Stimulated activated CD4-positive, alpha-beta T cell treated with anti-CD3 and anti-CD28 coated beads, Interleukin-12 subunit alpha, Interleukin-12 subunit beta, amount 100 ng/mL, for 4 hours (primary cell): ENCODE measurements at places on chromosomes 3 and 15.

- no peak for DNase-seq
Observed at GRCh38 chr3:190526787-190527762, 13.2 kb downstream of the IL1RAP start.

GRCh38 chr3:18499301-18499700 lies 74.2 kb upstream of the SATB1 start:
- no peak for DNase-seq

DNA sequence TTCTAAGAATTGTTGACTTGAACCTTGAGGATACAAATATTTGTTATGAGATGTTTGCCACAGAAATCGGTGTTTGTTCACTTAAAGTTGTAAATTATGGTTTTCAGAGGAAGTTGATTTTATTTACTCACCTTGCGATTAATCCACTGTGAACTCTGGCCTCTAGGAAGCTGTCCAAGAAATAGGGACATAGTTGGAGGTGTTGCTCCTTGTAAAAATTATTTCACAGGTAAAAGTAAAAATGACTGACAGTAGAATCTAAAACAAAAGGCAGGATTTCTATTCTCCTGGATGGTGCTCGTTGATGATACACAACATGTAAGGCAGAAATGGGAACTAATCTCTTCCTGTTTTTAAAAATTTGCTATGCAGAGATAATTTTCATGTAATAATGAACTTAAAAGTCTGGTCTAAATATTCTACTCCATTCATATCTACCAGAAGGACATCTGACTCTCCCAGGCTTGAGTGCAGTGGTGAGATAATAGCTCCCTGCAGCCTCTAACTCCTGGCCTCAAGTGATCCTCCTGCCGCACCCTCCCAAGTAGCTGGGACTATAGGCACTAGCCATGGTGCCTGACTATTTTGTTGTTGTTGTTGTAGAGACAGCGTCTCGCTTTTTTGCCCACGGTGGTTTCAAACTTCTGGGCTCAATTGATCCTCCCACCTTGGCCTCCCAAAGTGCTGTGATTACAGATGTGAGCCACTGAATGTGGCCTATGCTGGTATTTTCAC lies 17.1 kb upstream of the LZTFL1 start:
- DNase-seq = no peak

DNA sequence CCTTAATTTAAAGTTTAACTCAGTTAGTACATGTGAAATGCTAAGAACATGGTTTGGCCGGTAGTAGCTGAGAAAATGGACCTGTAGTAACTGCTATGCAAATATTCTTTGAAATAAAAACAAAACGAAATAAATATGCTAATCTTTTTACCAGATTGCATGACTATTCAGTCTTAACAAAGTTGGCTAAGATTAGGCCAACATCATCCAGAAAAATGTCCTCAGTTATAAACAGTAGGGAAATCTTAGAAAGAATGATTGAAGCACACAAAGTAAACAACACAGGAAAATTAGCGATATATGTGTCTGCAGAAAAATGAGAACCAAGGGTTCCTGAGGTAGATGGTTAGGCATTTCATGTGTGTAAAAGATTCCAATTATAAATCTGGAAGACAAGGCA lies 832.1 kb downstream of the TUSC7 start:
- no peak for DNase-seq

DNA sequence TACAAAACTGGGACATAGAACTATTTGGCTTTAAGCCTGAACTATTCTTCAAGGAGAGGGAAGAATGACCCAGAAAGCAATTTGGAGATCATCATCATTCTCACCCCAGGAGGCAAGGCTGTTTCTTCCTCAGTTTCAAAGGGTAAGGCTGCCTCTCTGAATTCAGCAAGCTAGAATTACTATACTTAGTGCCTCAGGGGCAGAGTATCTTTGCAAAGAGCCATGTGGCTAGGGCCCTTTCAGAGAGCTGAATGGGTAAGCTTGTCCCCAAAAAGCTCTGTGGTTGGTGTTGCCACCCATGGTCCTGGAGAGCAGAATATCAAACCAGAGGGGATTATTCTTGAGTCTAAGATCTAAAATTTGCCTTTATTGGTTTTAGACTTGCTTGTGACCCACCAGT lies 720.3 kb upstream of the ARPP21 start:
- no peak for DNase-seq

DNA sequence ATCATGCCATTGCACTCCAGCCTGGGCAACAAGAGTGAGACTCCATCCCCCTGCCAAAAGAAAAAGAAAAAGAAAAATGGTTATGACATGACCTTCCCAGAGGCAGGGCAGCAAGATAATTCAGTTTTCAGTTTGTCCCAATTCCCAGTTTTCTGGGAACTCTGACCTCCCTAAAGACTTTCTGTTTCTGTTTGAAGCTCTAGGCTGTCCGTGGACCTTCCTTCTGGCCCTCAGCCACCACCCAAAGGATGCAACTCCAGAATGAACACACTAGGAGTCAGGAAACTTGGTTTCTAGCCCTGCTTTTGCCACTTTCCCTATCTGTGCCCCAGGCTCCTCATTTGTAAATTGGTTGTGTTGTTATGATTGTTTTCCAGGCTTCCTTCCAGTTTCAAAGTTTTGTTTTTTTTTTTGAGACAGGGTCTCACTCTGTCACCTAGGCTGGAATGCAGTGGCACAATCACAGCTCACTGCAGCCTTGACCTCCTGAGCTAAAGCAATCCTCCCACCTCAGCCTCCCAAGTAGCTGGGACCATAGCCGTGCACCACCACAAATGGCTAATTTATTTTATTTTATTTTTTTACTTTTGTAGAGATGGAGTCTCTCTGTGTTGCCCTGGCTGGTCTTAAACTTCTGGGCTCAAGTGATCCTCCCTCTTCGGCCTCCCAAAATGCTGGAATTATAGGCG lies 68.6 kb downstream of the CDC25A start:
- no peak for DNase-seq

DNA sequence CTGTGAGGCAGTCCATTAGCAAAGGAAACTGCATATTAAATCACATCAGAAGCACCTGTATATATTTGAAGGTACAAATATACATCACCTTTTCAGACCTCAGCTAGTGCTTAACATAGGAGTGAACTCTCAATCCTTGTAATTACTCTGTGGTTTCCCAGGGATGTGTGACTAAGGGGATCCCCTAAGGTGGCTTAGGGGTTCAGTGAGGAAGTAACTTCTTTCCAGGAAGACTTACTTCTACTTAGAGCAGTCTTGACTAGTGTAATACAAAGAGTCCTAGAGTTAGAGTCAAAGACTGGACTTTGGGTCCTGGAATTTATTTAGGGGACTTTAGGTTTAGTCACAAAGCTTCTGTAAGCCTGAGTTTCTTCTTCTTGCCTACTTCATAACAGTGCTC lies 8.7 kb upstream of the SUMF1 start:
- DNase-seq = no peak

- no peak for DNase-seq
Observed at GRCh38 chr3:177749836-177750235, 552.6 kb upstream of the TBL1XR1 start.

DNA sequence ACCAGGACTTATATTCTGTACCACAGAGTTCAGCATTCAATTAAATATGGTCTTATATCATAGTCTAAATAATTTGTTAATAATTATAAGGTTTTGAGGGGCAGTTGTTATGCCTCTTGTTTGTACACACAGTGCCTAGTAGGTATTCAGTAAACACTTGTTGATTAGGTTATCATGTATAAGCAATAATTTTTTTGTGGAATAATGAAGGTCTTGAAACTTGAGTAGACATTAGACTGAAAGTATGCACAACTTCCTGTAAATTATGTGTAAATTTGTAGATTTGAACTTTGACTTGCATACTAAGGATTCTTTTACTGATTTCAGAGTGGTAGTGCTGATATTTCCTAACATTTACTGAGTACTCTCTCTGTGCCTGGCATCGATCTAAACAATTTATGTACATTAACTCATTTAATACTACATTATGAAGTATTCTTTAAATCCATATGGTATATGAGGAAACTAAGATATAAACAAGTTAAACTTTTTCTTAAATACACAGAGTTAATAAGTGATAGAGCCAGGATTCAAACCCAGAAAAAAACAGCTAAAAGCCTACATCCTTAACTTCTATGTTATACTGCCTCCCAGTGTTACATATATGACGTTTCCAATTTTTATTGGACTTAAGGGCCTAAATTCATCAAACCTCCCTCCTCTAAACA lies 65.1 kb downstream of the GLCE start:
- no peak for DNase-seq

- DNase-seq = peak; percentile 34
Observed at GRCh38 chr3:111667621-111668239, 72.6 kb upstream of the ZBED2 start.

GRCh38 chr3:173957646-173958045 lies 560.1 kb downstream of the NLGN1 start:
- DNase-seq = no peak

DNA sequence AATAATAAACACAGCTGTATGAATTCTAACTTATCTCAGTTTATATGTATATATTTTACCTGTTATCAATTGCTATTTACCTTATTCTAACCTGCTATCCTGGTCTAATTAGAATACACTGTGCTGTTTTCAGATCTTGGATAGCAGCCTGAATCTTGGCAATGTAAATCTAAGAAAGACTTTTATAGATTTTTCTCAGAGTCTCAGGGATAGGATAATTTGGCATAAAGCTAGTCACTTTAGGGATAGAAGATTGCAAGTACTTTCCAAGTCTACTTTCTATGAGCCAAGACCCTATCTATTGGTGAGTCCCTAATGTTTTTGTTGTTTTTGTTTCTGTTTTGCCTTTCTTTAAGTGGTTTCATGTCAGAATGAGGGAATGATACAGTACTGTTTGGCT lies 695.7 kb downstream of the NAALADL2 start:
- no peak for DNase-seq

DNA sequence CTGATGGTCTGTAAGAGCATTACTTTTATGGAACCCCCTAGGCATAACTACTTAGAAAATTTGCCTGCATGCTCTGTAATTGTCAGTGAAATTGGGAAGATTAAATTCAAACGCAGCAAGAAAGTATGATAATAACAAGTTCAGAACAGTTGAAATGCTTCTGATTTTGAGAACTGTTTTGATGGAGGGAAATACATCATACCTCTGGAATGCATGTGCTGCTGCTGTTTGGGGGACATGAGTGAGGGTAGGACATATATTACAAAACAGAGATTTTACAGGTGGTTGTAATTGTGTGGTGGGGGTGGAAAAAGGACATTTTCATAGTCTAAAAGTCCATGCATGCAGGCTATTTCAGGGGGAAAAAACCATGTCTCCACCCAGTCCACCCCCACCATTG lies 135.0 kb upstream of the DPH6 start:
- DNase-seq = no peak

- no peak for DNase-seq
Observed at GRCh38 chr3:71339049-71339448, 244.5 kb downstream of the FOXP1 start.

- DNase-seq = no peak
Observed at GRCh38 chr15:65883571-65883970, 14.3 kb downstream of the RAB11A start.

- DNase-seq = peak; percentile 49
Observed at GRCh38 chr3:125051715-125052581, 3.8 kb downstream of the HEG1 start.

GRCh38 chr3:28218071-28218916 lies 23.1 kb upstream of the CMC1 start:
- no peak for DNase-seq

DNA sequence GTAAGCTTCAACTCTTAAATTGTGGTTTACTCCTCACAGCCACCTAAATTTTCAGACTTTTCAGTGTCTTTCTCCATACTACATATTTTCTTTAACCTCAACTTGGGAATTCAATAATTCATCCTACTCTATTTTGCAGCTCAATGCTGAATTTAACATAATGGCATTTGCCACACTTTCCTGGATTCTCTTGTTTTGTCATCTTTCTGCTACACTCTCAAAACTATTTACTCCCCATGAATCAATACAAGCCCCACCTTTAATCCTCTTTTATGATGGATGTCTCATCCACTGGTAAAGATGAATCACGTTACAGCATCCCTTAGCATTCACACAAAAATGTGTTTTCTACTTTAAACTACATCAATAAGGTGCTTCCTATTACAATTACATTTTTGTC lies 19.6 kb upstream of the CHMP2B start:
- no peak for DNase-seq

GRCh38 chr3:40885430-40885829 lies 313.9 kb upstream of the CTNNB1 start:
- DNase-seq = no peak

DNA sequence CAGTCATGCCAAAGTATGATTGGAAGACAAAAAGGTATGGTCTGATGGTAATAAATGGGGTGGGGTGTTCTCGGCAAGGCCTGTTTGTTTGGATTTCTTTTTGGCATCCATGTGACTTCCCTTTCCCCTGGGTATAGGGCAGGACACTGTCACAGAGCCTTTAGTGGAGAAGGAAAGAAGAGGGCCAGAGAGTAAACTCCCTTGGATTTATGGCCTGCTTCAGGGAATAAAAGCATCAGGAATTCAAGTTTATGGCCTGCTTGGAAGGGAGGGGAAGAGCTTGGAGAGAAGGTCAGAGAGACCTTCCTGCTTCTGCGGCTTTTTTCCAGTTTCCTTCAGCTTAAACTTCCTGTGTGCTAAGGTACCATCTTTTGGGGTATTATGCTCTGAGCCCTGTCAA lies 179.4 kb upstream of the ADAMTS9 start:
- no peak for DNase-seq

DNA sequence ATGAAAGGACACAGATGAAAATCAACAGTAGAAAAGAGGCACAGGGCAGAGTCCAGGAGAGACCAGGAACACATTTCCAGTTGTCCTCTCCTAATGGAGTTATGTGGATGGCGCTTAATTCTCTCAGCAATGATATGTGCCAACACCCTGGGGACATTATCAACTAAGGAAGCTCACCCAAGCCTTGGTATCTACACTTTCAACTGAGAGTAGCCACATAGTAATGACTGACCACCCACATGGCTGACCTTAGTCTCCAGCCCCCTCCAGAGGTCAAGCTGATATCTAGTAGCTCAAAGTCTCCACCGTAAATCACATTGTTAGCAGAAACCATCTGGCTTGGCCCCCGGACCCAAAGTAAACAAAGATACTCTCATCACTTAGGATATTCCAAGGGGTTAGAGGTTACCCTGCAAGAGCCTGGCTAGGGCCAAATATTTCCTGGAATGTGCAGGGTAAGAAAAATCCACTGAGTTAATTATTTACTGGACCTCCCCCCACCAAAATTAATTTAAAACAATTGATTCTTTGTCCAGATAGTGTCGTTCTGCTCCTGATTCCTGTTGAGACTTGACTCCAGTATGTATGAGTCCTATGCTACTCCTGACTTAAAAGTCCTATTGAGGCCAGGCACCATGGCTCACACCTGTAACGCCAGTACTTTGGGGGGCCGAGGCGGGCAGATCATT lies 24.8 kb downstream of the GABRR3 start:
- no peak for DNase-seq

DNA sequence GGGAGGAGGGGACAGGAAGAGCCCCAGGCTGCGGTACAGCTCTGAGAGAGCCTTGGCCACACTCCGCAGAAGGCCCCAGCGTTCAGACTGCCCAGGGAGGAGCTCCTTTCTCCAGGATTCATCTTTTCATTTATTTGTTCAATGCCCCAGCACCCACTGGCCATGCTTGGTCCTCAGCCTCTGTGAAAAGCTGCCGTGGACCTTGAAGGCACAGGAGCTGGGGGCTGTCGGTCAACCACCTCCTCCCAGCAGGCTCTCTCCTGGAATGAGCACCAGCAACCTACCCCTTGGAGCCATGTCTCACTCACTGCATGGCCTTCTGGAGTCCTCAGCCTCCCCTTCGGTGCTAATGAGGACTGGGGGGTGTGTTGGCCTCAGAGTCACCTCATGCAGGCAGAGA lies 21.6 kb upstream of the PRR23E start:
- DNase-seq = no peak
